ENCODE measurements at places on chromosomes 3 and 15.

- peak; percentile 32 for DNase-seq
These were observed 161.3 kb downstream of the GREM1 start for GRCh38 chr15:32878869-32879805.

DNA sequence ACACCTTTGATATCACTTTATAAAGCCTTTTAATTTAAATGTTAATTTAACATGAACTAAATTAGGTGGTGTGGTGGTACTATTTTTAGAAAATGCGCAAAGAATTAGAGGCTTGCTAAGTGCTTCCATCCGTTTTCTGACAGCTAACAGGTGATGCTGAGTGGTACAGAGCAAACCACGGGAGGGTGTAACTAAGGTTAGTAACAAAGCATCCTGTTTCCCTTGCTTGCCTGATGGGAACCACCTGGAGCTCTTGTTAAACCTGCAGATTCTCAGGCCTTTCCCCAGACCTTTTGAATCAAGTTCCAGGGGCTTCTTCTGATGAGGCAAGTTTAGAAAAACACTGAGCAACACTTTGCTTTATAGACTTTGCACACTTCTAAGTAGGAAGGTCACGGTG, 101.0 kb downstream of the ATG7 start:
- DNase-seq = no peak

DNA sequence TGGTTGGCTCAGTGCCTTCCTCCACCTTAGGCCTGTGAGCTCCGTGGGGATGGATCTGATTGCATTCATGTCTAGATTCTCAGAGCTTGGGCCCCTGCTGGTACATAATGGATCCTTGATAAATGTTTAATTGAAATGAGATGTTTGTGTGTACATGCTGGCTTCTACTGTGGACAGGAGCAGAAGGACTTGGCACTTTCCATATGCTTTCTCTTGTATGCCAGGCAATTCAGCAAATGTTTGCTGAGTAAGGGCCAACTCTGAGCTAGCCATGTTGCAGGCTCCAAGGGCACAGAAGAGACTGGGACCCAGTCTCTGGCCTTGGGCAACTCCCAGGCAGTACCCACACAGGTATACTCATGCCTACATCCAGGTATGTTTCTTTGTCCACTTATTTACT, 67.0 kb downstream of the RAB11A start:
- DNase-seq = no peak

- DNase-seq = no peak
These were observed 393.1 kb downstream of the DIPK2A start for GRCh38 chr3:144364737-144365136.

GRCh38 chr3:66138336-66139313, 82.2 kb upstream of the SLC25A26 start:
- DNase-seq = peak; percentile 51

DNA sequence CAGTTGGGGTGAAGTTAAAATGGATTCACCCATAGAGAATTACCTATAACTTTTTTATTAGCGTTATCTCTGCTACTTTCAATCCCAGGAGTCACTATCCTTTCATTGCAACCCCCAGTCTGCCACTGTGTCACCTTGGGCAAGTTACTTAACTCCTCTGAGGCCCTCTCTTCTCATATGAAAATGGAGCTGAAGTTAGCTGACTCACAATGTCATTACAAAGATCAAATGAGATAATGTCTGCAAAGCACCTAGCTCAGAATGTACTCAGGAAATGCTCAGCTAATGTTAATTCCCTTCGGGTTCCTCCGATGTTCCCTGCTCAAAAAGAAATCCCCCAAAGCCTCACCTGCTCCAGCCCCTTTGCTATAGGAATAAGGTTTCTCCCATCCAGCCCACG, 50.0 kb downstream of the TRIM42 start:
- DNase-seq = no peak

DNA sequence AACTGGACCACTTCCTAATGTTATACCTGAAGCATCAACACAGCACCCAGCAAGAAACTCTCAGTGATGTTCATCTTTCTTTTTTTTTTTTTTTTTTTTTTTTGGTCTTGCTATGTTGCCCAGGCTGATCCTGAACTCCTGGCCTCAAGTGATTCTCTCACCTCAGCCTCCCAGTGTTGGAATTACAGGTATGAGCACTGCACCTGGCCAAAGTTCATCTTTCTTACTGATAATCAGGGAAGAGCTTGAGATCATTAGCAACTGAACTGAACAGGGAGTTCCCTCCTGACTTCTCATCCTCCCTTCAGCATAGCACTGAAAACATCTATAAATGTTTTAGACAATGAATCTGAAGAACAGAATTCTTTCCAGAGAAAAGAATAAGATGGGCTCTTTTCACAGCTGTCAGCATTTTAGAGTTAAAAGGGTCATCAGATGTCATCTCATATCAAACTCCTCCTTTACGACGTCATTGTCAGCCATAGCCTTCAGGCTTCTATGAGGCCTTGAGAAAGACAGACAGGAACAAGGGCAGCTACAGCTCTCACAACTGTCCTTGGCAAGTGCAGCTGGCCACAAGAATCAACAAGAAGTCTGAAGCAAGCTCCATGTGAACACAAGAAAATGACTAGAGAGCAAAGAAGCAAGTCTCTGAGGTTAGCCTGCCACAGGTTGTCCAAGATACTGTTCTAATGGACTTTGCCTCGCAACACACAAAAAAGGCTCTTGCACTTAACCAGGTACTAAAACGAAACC, 33.8 kb downstream of the SCAP start:
- DNase-seq = no peak

DNA sequence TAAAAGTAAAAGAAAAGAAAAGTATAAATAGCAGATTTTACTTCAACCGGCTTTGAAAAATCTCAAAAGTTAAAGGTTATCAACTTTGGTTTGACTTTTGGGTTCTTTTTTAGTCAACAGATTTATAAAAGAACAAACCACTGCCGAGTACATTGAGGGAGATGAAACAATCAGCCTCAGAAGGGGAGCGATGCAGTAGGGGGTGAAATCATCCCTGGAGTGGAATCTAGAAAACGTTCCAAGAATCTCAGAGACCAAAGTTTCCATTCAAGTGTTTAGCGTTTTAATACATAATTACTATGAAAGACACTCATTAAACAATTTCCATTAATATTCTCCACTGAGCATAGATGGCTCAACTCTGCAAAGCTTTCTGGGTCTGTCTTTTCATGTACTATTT, 745.5 kb downstream of the NR2F2 start:
- DNase-seq = no peak

- DNase-seq = no peak
These were observed 310.7 kb downstream of the RORA start for GRCh38 chr15:60918234-60918959.

- no peak for DNase-seq
These were observed 182.8 kb downstream of the THRB start for GRCh38 chr3:24311881-24312280.

DNA sequence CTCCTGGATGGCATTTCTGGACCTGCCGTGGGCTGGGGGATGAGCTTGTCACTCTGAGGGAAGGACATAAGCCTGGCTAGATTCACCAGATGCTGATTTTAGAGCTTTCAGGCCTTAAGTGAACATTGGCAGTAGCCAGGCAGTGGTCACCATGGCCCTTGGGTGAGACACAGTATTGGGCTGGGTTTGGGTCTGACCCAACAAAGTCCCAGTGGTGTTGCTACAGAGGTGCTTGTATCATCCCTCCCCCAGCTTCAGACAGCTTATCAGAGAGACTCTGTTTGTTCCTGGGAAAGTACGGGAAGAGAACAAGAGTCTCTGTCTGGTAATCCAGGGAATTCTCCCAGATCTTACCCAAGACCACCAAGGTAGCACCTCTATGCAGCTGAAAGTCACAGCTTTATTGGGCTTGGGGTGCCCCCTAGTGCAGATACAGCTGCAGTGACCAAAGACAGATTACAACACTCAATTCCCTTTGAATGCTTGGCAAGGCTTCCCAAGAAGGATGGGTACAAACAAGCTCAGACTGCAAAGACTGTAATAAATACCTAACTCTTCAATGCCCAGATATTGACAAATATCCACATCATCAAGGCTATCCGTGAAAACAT, 9.8 kb upstream of the RUVBL1 start:
- no peak for DNase-seq

DNA sequence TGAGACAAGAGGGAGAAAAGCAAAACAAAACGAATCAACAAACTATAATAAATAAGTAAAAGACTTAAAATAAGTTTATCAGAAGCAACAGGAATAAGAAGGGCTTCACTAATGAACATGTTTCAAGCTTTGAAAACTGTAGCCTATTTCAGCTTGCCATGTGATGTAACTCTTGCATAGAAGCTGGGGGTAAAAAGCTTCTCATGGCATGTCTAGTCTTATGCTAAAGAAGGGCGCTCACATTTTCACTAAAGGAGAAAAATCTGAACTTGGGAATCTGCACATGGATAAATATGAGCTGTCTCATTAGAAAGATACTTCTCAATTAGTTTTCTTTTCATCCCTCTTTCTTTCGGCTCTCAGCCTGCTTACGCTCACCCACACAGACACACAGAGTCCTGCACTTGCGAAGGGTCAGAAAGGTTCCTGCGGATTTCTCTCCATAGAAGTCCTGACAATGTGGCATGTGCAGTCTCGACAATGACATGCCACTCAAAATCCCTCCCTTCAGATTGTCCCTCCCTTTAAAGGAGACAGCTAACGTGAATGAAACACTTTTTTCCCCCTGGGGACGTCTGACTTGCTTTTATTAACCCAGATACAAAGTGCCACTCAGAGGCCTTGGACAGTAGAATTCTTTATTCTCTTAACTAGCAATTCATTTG, 568.9 kb upstream of the NR2F2 start:
- DNase-seq = peak; percentile 35

- DNase-seq = no peak
These were observed 567.5 kb upstream of the CCDC54 start for GRCh38 chr3:106809623-106810299.

DNA sequence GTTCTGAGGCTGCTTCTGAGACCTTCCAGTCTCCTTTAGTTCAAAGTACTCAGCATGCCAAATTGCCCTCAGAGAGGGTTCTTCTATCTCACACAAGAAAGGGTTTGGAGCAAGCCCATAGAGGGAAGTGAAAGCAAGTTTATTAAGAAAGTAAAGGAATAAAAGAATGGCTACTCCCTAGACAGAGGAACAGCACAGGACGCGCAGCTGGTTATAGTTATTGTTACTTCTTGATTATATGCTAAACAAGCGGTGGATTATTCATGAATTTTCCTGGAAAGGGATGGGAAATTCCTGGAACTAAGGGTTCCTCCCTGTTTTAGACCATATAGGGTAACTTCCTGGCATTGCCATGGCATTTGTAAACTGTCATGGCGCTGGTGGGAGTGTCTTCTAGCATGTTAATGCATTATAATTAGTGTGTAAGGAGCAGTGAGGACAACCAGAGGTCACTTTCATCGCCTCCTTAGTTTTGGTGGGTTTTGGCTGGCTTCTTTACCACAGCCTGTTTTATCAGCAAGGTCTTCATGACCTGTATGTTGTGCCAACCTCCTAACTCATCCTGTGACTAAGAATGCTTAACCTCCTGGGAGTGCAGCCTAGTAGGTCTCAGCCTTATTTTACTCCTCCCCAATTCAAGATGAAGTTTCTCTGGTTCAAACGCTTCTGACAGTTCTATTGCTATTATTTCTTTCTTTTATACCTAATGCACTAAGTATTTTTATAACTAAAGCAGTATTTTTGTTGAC, 26.3 kb downstream of the SCN11A start:
- DNase-seq = no peak

DNA sequence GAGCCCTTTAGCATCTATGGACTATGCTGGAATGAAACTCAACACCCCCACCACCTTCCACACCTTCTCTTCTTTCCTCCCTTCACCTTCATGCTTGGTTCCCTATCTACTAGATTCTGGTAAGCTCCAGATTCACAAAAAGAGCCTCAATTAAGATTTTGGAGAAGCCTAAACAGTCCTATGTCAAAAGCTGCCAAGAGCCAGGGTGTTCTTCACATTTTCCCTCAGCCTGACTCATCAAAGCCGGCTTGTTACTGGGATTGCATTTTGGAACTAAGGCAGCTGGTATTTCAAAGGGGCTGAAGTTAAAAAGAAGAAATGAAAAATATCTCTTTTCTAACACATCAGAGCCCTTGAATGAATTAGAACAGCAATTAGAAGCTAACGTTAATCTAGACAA, 247.7 kb downstream of the MYRIP start:
- DNase-seq = no peak

GRCh38 chr15:92889390-92890107, 10.6 kb upstream of the CHD2 start:
- DNase-seq = no peak

- no peak for DNase-seq
These were observed 348.7 kb downstream of the ZIC1 start for GRCh38 chr3:147757866-147758265.

DNA sequence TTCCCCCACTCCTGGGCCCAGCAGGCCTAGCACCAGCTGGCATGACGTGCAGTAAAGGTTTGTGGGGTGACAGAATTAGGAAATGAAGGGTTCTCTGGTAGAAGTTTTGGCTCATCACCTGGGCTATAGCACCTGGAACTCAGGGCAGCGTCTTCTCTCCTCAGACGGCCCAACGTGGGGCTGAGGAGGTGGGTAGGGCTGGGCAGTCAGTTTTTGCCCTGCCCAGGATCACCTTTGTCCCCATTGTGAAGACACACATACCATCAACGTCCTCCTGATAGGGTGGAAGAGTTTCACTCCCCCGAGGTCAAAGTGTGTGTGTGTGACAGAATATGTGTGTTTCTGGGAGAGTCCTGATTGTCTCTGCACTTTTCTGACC, 12.1 kb downstream of the KBTBD13 start:
- no peak for DNase-seq

DNA sequence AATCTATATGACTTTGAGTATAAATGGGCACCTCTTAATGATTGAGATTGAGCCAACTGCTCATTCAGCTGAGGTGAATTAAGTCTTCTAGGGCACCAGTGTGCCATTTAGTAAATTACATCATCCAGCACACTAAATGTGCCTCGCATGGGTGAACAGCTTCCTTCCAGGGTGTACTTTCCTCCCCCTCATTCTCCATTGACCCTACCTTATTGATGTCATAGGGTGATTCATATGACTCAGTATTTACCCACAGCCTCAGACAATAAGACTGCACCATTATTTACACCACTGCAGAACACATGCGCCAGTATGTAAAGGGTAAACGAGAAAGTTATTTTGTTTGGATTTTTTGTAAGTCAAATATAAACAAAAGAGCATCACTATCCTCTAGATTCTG, 185.2 kb upstream of the ARL6 start:
- DNase-seq = no peak
